ENCODE measurements at places on chromosomes 12 and 14.

DNA sequence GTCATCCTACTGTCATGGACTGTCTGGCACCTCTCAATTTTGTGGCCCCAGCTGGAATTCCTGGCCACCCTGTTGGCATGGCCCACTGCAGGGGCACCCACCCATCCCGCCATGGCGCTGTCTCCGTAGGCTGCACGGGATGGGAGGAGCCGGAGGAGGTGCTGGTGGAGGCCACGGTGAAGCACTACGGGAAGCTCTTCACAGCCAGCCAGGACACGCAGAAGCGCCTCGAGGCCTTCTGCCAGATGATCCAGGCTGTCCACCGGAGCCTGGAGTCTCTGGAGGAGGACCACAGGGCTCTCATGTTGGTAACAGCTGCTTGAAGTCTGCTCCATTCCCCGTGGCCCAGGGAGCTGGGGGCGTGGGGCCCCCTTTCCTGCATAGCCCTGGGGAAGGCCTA lies 3.9 kb downstream of the CCDC197 start:
- no peak for DNase-seq

DNA sequence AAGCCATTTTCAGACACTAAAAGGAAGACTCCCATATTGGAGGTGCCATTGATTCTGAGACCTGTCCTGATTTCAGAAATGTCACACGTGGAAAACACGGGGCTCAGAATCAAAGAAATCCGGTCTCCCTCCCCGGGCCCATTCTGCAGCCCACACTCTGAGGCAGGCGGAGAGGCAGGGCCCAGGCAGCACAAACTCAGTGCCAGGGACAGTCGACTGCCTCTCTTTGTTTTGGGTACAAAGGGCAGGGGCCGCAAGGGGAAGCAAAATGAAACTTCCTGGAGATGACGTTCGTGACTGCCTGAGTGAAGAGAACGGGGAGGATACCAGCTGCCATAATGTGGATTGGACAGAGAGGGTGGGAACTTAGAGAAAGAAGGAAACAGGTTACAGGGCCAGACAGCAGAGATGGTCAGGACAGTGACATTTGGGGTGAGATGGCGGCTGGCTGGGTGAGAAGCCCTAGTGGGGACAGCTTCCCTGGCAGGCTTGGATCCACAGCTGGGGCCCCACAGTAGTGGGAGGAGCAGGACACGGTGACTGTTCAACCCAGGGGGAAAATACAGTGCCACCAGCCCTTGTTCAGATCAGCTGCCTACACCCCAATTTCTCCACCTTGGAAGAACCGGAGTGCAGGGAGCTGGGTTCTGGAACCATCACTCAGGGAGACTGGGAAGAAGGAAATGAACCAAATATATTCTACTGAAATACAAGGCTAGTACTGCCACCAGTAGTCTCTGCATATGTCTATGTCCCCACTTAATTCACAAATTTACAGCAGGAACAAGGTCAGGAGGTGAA lies 8.1 kb downstream of the GAPDH start:
- no peak for DNase-seq

DNA sequence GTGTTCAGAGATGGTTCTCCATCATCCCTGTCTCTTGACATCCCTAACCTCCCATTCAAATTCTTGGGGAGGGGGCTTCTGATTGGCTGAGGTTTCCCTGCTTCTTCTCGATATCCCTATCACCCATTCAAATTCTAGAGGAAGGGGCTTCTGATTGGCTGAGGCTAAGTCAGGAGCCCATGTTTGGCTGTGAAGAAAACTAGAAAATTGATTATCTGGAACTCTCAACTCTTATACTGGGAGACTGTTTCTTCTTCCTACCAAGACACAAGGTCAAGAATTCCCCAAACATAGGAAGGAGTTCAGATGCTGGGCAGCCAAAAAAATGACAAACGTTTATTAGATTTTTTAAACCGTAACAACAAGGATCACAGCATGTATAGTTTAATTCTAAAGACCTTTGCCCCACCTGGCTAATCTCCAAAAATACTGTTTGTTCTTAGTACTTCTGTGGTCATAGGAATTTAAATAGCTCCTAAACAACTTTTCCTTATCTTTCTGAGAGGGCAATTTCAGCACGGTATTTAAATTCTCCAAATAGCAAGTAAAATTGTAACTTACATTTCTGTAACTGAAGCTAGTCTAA lies 26.4 kb downstream of the SPIC start:
- no peak for DNase-seq

DNA sequence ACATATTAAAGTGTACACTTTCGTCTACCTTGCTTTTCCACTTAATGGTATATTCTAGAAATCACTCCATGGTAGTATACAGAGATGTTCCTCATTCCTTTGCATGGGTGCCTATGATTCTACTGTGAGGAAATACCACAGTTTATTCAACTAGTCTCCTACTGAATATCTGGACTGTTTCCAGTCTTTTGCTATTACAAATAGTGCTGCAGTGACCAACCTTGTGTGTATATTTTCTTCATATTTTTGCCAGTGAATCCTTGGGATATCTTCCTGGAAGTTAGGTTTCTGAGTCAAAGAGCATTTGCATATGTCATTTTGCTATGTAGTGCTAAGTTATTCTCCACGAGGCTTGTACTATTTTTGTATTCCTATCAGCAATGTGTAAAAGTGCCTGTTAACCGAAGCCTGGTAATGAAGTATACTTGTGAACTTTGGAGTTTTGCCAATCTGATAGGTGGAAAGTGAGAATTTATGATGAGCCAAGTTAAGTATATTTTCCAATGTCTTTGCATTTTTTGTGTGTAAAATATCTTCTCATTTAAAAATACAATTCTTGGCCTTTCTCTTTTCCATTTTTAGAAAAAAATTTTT lies 31.3 kb upstream of the TMEM263 start:
- no peak for DNase-seq

- DNase-seq: no peak
Observed at GRCh38 chr14:64746298-64747250, 42.4 kb downstream of the PLEKHG3 start.

DNA sequence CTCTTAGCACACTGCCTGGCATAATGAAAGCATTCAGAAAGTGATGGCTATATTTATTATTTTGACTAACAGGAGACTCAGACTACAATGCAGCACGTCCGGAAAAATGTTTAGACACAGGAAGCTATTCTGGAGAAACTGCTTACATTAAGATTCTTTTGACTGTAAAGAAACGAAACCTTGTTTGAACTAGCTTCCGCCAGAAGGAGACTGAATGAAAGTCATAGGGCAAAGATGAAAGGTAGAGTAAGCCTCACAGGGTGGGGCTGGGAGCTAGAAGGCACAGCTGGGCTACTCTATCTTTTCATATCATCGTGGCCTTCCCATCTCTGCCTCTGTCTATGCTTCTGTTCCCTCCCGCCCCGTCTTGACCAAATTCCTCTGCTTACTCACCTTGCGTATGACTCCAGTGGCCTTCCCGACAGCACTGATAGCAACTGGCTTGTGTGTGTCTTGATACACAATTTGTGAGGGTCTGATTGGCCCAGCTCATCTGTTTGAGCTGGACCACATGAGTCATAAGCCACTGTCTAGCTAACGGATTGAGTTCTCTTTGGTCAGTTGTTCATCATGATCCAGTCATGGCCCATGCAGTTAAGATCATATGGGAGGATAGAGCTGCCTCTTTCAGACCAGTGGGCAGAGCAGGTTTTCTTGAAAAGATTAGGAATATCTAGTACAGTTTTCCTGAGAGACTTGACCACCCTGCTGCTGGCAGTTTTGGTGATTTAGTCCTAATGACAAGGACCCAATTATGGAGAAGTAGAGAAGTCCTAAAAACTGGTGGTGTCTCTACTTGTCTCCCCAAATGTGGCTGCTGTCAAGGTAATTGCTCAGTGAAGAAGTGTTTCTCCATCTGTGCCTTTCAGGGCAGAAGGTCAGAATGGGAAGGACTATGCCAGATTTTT lies 151.5 kb upstream of the SLC38A2 start:
- DNase-seq: no peak

- no peak for DNase-seq
Observed at GRCh38 chr12:113328368-113328889, 6.5 kb downstream of the SLC8B1 start.

DNA sequence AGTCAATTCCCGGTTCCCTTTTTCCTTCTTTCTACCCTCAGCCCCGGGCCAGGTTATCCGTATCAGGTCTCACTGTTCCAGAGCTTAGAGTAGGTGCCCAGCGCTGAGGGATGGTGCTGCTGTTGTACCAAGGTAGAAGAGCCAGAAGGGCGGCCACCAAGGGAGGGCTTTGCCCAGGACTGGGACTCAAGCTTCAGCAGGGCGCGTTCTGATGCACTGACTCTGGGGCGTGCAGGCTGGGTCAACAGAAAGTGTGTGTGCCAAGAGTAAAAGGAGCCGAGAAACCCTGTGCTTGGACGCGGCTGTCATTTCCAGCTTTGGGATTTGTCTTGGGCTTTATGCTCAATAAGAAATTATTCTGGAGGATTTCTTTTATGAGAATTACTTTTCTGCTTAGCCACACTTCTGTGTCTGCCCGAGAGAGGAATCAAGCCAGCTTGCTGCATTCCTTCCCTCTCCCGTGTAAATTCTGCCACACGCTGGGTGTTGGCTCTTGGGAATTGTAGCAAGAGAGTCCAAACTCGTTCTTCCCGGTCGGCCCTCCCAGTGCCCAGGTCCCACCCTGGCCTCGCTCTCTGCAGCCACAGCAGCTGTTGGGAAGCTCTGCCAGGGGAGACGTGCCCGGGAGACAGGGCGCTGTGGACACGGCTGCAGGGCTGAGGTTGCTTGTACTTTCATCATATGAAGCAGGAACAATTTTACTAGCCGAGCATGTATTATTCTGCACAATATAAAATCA lies 98.0 kb downstream of the FBXL14 start:
- no peak for DNase-seq

GRCh38 chr14:32027255-32027939 lies 49.7 kb upstream of the ARHGAP5 start:
- no peak for DNase-seq

- DNase-seq: no peak
Observed at GRCh38 chr12:96986883-96987523, 79.9 kb downstream of the NEDD1 start.

DNA sequence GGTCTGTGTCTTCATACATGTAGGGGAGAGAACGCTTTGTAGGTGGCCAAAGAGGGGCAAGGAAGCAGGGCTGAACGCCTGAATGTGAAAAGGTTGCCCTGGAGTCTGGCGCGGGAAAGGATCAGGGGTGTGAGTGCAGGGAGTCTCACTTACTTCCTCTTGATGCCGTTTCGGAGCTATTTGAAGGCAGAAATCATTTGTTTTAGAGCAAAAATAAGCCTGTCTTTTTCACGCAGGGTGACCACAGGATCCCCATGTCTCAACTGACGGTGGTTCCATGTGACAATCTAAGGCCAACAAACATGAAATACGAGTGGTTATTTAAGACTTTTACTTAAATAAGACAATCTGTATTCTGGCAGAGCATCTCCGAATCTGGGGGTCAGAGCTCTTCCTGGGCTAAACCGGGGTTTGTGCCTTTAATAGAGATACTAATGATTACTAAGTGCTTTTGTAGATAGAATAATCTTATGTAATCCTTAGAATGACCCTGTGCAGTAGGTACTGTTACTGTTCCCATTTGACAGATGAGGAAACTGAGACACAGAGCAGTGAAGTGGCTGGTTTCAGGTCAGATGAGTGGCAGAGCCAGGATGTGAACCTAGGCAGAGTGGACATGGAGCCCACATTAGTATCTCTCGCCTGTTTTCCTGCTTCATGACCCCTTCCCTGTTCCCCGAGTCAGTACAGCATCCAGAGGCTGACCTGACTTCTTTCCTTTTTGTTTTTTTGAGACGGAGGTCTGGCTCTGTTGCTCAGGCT lies 1.9 kb downstream of the BRI3BP start:
- no peak for DNase-seq

GRCh38 chr14:27228053-27228452 lies 630.2 kb upstream of the NOVA1 start:
- no peak for DNase-seq

GRCh38 chr12:65881965-65882413 lies 57.7 kb downstream of the HMGA2 start:
- DNase-seq: no peak

- peak; percentile 49 for DNase-seq
Observed at GRCh38 chr12:19440019-19440858, 947 bp downstream of the AEBP2 start.

DNA sequence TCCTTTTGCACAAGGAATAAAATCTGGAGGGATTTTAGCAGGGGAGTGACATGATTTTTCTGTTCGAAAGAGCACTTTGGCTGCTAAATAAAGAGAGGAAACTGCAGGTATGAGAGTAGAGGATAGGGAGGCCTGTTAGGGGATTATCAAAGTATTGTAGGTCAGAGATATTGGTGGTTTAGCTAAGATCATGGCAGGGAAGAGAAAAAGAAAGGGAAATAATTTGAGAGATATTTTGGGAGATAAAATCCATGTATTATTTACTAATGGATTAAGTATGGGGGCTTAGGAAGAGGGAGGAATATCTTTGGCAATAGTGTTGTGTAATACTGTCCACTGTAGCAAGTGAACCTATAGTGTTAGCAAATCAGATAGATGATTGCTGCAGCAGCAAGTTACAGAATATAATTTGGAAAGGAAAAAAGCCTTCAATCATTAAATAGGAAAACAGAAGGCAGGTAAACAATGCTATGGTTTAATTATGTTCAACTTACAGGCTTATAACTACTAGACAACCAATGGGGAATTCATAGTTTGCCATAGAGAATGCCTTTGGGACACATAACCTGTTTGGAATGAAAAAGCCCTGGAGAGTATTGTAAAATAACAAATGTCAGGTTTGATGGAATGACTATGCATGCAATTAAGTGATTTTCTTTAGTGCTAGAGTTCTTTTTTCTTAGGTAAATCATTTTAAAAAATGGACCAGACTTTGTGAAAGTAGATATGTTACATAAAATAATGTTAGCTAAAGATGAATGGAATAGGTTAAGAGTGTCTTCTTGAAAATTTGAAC lies 50.5 kb downstream of the ADIPOR2 start:
- DNase-seq: no peak

GRCh38 chr12:117587631-117588287 lies 226.3 kb upstream of the NOS1 start:
- no peak for DNase-seq

DNA sequence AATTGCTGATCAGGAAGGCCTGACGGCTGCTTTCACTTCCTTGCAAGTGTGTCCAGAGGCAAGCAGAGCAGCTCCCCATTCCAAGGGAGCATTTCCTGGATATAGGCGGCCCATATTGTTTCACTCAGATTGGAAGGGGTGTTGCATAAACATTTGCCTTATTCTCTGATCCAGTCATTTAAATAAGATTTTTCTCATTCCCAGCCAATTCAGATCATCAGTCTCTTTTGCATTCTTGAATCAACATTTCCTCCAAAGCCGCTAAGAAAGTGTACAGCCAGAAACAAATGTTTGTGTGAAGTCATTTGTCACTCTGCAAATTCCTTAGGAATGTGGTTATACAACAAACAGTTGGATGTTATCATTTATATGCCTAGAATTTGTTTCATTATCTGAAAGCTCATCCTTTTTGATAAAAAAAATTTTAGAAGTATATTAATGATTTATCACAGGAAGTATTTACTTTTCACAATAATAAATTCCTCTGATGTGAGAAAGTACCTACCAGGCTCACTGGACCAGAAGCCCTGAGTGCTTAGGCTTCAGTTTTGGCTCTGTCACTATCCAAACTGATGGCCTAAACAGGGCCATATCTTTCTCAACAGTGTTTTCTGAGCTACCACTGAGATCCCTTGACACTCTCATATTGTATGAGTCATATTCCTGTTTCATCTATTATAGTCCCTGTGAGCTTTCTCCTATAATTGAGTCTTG lies 379.6 kb downstream of the CCDC91 start:
- no peak for DNase-seq

GRCh38 chr12:47577206-47577989 lies 128.4 kb downstream of the RPAP3 start:
- DNase-seq: no peak

GRCh38 chr14:34219661-34220377 lies 242.2 kb downstream of the SPTSSA start:
- no peak for DNase-seq
